ENCODE measurements at places on chromosomes 6 and 20.
A peak's percentile ranks its signal among the peaks of the same experiment; 100 is the strongest.

DNA sequence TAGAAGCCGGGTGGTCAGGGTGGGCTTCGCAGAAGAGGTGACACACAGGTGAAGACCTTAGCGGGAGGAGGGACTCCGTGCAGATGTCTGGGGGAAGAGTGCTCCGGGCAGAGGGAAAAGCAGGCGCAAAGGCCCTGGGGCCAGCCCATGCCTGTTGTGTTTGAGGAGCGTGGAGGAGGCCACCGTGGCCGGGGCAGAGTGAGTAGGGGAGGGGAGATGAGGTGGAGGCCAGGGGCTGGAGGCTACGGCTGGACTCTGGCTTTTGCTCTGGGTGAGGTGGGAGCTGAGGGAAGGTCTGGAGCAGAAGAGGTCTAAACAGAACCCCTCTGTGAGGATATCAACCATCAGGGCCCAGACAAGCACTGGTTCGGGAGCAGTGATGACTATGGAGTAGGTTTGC, 244.0 kb downstream of the PREX1 start:
- DNase-seq = no peak

- DNase-seq = no peak
Observed at GRCh38 chr6:51268666-51269065, 450.0 kb downstream of the TFAP2B start.

GRCh38 chr20:47620808-47621805, 119.4 kb downstream of the NCOA3 start:
- peak; percentile 72 for DNase-seq

DNA sequence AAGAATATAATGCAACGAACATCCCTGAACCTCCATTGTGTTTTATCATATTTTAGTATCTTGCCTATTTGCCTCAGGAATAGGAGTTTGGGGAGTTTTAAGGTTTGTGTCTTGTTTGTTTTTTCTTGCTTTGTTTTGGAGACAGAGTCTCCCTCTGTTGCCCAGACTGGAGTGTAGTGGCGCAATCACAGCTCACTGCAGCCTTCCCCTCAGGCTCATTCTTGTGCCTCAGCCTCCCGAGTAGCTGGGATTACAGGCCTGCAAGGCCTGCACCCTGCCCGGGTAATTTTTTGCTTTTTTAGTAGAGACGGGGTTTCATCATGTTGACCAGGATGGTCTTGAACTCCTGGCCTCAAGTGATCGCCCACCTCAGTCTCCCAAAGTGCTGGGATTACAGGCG, 63.3 kb upstream of the CARMIL1 start:
- peak; percentile 35 for DNase-seq

GRCh38 chr6:107750176-107750797, 73.8 kb downstream of the SCML4 start:
- DNase-seq = no peak

Measured in mesenchymal stem cell (in vitro differentiated cells and primary cell).